ENCODE measurements at places on chromosomes 7 and 10. TPM values are rescaled to one million over a fixed set of nuclear protein-coding genes. Genes with fewer than 3 reads are reported as not detected.

DNA sequence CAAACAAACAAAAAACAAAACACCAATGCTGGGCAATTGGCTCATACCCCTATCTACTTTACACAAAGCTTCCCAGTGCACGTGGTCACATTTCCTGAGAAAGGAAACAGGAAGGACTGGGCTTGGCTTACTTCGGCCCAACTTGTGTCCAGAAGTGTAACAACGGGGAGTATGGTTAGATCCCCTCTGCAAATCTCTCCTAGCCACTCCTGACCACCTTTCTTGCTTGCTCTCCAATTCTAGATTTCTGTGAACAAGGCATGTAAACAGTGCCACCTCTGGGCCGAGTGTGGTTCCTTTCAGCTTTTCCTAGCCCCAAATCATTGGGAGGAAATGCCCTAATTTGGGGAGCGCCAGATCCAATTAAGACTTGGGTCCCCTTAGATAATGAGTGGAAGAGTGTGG lies 21.0 kb upstream of the FRAT2 start:
- DNase-seq = no peak

GRCh38 chr7:12434012-12434642 lies 30.5 kb upstream of the VWDE start:
- no peak for DNase-seq

- DNase-seq = no peak
These were observed 147.9 kb downstream of the RPS24 start for GRCh38 chr10:78181381-78182055.

Gene OR9A2
- total RNA-seq = not detected

Gene UBN2
- 13.0 TPM for total RNA-seq
